ENCODE measurements at places on chromosomes 1 and 21. TPM values are rescaled to one million over a fixed set of nuclear protein-coding genes. Genes with fewer than 3 reads are reported as not detected.

DNA sequence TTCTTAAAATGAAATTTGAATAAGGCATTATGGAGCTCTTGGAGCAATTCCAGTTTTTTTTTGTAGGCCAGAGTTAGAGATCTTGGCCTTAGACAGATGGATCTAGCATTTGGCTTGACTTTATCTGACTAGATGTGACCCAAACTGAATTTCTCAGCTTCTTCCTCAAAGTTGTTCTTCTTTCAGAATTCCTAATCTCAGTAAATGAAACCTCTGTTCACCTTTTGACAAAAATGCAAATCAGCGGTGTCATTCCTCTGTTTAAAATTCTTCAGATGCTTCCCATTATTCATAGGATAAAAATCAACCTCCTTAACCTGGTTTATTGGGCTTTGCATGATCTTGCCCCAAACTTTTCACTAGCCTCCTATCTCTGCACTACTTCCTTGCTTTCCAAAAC is 177.6 kb downstream of the RASAL2 start:
- no peak for DNase-seq

The KIF21B gene
- 3.3 TPM for polyA plus RNA-seq

DNA sequence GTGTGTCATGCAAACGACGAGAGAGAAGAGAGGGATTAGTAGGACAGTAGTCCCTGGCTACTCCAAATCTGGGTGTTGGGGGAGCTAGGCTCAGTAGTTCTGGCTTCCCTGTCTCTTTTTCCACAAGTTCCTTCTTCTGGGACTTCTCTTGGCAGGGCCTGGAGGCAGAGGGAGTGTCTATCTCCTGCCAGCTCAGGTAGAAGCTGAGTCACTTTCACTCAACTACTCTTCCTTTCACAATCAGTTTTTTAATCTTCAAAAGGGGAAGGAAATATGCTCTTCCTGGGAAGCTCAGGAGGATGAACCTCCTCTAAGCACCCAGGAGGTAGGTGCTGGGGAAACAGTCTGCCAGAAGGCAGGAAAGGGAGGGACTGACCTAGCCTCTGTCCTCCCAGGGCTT is 35.2 kb upstream of the MAGOH start:
- no peak for DNase-seq

DNA sequence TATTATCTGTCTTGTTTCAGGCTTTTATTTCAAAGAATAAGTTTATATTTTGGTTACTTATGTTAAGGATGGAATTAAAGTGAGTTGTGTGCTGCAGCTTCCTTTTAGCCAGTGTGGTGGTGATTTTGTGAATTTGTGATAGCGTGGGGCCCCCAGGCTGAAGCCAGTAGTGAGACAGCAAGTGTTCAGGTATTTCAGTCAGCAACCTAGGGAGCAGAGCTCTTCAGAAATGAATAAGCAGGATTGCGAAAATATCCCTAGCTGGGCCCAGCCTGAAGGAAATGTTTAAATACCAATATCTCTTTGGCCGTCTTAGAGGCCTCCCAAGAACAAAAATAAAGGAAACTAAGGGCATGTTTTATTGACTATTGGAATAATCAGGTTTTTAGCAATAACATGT is 150.8 kb upstream of the C1orf105 start:
- no peak for DNase-seq

The FOXO6 gene
- polyA plus RNA-seq, result not detected

GRCh38 chr1:43440358-43440757 is 13.4 kb downstream of the HYI start:
- DNase-seq, result no peak

- no peak for DNase-seq
These were observed 11.4 kb downstream of the ZBTB48 start for GRCh38 chr1:6591222-6591621.

The CELSR2 gene
- polyA plus RNA-seq, result not detected

All from naive B cell (primary cell).